ENCODE measurements at places on chromosomes 4 and X.

DNA sequence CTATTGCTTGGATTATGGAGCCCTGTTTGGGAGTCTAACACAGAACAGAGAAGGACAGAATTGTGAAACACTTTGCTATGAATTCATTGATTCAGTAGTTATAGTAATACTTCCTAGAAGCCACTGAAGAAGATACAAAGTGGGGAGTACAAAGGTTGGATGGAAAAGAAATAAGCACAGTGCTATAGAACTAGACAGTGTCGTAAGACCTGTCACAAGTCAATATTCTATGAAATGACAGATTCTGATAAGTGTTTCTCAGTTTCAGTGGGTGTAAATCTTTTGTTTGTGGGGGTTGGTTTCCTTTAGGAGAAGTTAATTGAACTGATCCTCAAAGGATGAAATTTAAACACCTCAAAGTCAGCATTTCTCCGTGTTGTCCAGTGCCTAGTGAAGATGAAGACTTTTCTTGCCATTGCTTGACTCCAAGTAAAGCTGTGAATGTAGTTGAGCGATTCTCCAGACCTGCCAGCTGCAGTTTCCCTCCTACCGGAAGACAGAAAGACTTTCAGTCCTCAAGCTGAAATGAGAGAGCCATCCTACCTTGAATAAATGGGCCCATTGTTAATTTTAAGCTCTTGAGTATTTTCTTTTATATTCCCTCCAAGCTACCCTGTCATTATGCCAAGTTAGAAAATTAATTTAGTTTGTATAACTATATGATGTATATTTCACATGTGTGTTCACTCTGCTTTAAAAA, 7.9 kb downstream of the PDLIM5 start:
- no peak for DNase-seq

GRCh38 chr4:26701786-26702227, 117.9 kb downstream of the TBC1D19 start:
- no peak for DNase-seq

DNA sequence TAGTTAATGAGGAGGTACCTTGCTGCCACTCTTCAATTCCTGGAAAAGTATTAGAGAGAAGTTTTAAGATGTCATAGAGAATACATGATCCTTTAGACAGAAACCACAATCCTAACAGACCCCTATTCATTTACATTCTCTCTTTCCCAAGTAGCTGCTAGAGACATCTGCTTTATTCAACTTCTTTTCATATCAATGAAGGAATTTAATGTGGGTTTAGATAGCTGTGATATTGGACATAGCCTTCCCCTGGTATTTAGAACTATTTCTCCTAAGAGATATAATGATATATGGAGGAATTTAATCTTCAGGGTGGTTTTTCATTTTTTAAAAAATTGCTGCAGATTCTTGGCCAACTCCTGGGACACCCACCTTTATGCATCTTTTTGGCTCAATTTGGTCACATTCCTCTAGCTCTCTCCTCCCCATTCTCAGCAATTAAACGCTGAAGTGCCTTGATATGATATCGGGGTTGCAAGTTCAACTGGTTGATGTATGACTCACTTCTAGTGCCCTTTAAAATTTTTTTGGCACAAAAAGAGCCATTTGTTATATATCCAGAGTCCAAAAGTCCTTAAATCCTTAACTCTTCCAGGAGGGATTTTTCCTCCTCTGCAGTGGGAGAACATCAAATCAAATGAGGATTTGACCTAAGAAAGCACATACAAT, 57.6 kb downstream of the DOCK11 start:
- no peak for DNase-seq

DNA sequence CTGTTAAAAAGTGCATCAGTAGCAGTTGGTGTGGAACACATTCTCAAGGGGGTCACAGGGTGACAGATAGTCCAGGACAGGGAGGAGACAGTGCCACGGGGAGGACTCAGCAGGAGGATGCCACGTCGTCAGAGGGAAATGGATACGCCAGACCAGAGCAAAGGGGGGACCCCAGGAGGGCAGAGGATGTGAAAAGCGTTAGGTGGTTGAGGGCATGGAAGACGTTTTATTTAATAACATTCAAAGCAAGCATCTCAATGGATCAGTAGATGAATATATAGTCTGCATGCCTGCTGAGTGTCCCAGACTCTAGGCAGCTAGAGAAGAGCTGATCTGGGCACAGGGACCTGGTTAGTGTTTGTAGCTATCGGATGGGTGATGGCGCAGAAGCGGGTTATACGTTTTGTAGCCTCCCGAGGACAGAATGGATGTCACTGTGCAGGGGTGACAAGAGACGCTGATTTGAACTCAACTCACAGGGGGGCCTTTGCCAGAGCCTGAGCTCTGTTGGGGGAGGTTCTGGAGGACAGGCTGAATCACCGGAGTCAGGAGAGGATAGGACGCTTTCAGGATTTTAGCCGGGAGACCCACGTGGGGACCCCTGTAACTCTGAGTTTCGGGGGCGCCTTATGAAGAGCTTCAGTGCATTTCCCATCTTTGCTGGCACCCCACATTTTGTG, 81.3 kb downstream of the STOX2 start:
- no peak for DNase-seq

DNA sequence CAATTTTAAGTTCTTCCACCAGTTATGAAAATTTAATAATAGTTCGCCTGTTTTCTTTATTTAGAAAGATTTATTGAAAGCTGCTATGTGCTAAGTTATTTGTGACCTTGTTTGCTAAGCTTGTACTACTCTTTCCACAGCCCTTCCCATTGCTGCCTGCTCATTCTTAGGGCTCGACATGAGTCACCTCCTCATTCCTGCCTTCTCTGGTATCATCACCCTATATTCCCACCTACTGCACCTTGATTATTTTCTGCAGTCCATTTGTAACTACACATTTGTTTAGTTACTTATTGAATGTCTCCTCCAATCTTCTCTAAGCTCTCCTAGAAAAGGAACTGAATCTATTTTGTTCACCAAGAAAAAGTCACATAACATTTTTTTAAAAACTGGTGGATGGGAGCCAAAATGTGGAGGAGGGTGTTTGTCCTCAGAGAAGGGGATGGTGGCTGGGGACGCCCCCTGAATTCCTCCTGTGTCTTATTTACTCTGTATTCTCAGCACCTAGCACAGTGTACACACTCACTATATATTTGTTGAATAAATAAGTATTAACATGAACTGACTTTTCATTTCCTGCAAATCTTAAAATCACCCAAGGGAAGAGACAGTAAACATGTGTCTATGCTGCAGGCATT, 3.7 kb upstream of the RAB9A start:
- DNase-seq, result no peak

GRCh38 chr4:41476310-41476885, 61.6 kb upstream of the LIMCH1 start:
- DNase-seq, result no peak

GRCh38 chr4:44046491-44046890, 402.1 kb downstream of the KCTD8 start:
- DNase-seq, result no peak

- DNase-seq, result no peak
Measured at GRCh38 chr4:31539284-31540069, 819.3 kb downstream of the PCDH7 start.

DNA sequence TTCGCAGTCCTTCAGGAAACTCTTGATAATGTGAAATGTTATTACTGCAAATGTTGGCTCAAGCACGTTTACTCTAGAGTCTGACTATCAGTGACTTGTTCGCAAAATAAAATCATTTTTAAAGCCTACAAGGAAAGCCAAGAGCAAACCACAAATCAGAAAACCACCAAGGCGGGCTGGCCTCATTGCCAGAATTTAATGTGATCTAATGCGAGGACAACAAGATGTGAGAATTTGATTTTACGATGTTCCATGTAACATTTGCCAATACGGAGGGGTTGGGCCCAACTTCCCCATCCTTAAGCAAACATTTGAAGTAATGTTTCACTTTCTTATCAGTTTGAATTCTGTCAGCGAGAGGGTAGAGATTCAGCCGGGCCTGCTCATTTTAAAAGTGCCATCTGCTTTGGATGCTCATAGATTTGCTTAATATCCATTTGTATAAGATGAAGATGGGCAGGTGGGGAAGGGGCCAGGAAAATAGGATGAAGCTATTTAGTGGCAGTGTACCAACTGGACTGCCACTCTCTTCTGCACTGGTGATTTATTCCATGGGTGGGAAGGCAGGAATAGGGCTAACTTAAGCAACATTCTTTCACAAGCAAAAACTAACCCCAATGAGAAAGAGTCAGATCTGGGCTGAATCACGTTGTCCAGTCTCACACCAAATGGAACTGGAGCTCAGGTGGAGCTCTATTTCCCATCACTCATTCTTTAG, 225.3 kb downstream of the ANAPC10 start:
- DNase-seq, result no peak

GRCh38 chr4:172772781-172773180, 395.8 kb upstream of the GALNT7 start:
- no peak for DNase-seq

- DNase-seq, result no peak
Measured at GRCh38 chr4:161133586-161134276, 1030.1 kb downstream of the FSTL5 start.

GRCh38 chr4:113901994-113902787, 77.3 kb downstream of the ARSJ start:
- DNase-seq, result peak; percentile 44

- DNase-seq, result no peak
Measured at GRCh38 chr4:38076153-38076669, 116.0 kb downstream of the PTTG2 start.

GRCh38 chrX:153395613-153396319, 5.4 kb downstream of the PNMA6E start:
- no peak for DNase-seq

DNA sequence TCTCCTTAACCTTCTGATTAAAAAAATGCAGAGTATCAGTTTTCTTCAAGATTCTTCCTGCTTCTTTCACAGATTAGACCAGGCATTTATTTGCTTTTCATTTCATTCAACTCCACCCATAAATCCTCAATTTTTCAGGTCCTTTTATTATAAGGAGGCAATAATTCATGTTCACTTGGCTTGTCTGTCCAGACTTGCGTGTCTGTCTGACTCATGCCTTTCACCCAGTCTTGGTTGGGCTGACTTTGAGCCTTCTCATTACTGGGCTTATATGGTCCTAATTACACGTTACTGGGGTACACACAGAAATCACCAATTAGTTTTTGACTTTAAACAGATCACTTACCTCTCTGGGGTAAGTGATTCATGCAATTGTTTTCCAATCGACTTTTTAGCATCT, 48.8 kb upstream of the GALNT7 start:
- no peak for DNase-seq

- DNase-seq, result no peak
Measured at GRCh38 chr4:160038615-160039014, 935.7 kb downstream of the RAPGEF2 start.

GRCh38 chrX:2640436-2641150, 50.5 kb upstream of the CD99 start:
- DNase-seq, result no peak

- DNase-seq, result no peak
Measured at GRCh38 chr4:89114100-89114499, 2.8 kb downstream of the TIGD2 start.

DNA sequence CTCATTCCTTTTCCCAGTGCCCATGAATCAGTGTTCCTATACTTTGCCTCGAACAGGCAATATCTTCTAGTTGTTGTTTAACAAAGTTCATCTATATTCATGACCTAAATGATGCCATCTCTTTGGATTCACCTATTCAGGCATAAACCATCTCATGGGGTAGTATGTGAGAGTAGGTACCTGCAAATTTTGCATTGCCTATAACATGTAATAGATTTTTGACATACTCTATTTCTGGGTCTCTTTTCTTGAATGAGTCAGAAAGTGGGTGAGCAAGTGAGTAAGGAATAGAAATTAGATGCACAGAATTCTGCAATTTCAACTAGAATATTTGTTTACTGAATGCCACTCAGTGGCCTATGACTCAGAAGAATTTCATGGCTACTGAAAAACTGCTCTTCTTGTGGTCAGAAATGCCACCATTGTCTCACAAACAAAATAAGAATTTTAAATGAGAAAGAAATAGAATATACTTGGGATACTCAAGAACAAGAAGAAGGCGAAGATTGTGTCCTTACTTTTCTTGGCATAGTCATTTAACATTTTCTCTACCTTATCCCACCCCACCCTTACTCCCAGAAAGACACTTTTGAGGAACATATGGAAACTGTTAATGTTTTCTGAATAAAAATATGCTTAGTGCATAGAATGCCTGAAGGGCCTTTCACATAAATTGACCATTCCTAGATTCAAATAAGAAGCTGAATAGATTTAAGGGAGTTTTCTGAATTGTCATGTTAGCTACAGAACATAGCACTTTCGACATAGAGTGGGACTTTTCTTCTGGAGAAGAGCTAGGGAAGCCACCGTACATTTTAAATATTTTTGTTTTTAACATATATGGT, 86.8 kb downstream of the HHIP start:
- DNase-seq, result no peak

- no peak for DNase-seq
Measured at GRCh38 chr4:156830351-156830750, 141.2 kb downstream of the PDGFC start.

GRCh38 chr4:8446122-8446521, 5.5 kb downstream of the TRMT44 start:
- no peak for DNase-seq

- no peak for DNase-seq
Measured at GRCh38 chrX:134423606-134424005, 36.4 kb upstream of the HPRT1 start.

- no peak for DNase-seq
Measured at GRCh38 chr4:177386278-177386815, 55.9 kb downstream of the AGA start.

DNA sequence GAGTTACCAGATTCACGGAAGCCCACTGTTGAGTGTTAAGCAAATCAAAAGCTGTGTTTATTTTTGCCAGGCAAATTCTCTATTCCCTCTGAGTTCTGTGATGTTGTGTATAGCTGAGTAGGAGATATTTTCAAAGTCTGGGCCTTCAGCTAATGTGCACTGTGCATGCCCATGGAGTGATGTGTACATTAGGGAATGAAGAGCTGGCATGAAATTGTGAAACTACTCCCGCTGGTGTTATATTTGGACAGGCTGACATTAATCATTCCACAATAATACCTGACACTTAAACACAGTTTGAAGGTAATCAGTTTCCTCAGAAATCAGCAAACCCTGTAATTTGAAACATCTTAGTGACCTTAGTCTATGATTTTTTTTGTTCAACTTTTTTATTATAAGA, 88.1 kb upstream of the MBNL3 start:
- DNase-seq, result no peak

GRCh38 chrX:283115-283845, 2.1 kb downstream of the PLCXD1 start:
- DNase-seq, result peak; percentile 88

DNA sequence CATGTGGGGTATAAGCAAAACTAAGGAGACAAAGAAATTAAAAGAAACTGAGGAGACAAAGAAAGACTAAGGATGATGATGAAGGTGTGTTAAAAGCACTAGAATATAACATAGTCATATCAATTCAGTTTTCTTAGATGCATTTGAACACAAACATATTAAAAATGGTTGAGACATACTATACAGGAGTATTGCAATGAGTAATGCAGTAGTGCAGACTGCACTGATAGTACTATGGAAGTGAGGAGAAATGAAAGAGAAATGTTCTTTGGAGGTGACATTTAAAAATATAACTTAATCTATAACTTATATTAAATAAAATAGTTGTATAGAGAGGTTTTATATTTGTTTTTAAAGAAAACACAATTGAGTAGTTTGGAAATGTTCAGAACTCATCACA, 279.2 kb downstream of the CAMK2D start:
- no peak for DNase-seq

All from stimulated activated CD8-positive, alpha-beta memory T cell treated with anti-CD3 and anti-CD28 coated beads, Interleukin-15, amount 100 ng/mL, for 48 hours (primary cell).